Ascending aorta (tissue), 2 donors: ENCODE measurements at places on chromosomes 16 and 17. TPM values are rescaled to one million over a fixed set of nuclear protein-coding genes. Genes with fewer than 3 reads are reported as not detected.

DNA sequence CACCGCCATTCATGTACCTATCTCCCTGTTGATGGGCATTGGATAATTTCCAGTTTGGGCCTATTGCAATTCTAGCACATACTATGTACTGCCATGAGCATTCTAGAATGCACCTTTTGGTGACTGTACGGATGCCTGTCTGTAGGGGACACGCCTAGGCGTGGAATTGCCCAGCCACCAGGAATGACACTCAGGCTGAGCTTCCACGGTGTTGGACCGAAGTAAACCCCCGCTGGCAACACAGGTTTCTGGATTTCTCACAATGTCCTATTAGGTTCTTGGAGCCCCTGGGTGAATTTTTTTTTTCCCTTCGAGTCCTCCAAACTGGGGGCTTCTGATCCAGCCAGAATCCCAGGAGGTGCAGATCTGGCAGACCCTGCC, 146.6 kb downstream of the IRF8 start:
- no peak for DNase-seq

DNA sequence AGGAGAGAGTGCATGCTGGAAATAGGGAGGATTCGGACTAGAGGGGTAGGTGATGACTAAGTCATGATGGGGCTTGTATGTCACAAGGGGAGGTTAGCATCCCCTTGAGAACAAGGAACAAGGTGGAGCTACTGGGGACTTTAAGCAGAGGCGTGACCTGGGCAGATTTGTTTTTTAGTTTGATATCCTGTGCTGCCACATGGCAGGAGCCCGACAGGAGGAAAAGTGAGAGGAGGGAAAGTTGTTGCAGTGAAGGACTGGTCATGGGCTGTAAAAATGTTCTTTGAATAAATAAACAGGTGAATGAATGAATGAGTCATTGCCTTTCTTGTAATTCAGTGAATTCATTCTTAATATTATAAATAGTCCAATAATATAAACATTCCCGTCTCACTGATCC, 365.1 kb upstream of the CDH5 start:
- no peak for DNase-seq

Gene LPCAT2
- total RNA-seq: 44.2 TPM

Gene TMC5
- total RNA-seq: not detected

Gene CHST5
- total RNA-seq: not detected
